ENCODE measurements at places on chromosomes 7 and 10. TPM values are rescaled to one million over a fixed set of nuclear protein-coding genes. Genes with fewer than 3 reads are reported as not detected.
A peak's percentile ranks its signal among the peaks of the same experiment; 100 is the strongest.

Gene IQUB
- 0.06 TPM for total RNA-seq

Gene HHEX
- 3.2 TPM for total RNA-seq

Gene IDE
- 23.4 TPM for total RNA-seq

Gene NOD1
- 5.9 TPM for total RNA-seq

Gene LIPN
- total RNA-seq, result not detected

Gene ANKRD30A
- total RNA-seq, result 0.12 TPM

Gene GDF2
- total RNA-seq, result not detected

Gene ELMO1
- total RNA-seq, result not detected

DNA sequence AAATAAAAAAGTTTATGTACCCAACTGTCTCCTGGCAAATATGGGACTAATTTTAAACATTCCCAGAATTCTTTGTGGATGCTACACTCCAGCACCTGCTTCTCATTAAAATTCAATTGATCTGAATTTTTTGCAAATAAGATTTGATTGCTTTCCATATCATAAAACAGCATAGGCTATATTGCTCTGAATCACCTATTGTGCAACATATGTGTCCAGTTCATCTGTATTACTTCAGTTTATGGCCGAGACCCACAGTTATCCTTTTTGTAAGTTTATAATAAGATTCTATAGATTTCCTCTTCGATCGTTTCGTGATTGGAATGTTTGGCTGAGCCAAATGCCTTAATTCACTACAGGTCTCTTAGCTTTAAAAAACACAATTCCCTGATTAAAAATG lies 351.1 kb downstream of the TFEC start:
- no peak overlapping the region for H3K27ac ChIP-seq
- H3K4me1 ChIP-seq, result peaks cover 24% of the 10 kb centered on the region
- H3K27me3 ChIP-seq, result no peaks in the 10 kb centered on the region
- no peaks in the 10 kb centered on the region for H3K36me3 ChIP-seq
- no peak overlapping the region for H3K4me3 ChIP-seq
- no peak for DNase-seq

- H3K27me3 ChIP-seq, result no peaks in the 10 kb centered on the region
- H3K27ac ChIP-seq, result peak overlapping the region; percentile 90
- peaks cover 50% of the 10 kb centered on the region for H3K4me1 ChIP-seq
- no peak for DNase-seq
- H3K4me3 ChIP-seq, result no peak overlapping the region
These were observed 7.4 kb upstream of the LAMB1 start for GRCh38 chr7:108010377-108010776.

DNA sequence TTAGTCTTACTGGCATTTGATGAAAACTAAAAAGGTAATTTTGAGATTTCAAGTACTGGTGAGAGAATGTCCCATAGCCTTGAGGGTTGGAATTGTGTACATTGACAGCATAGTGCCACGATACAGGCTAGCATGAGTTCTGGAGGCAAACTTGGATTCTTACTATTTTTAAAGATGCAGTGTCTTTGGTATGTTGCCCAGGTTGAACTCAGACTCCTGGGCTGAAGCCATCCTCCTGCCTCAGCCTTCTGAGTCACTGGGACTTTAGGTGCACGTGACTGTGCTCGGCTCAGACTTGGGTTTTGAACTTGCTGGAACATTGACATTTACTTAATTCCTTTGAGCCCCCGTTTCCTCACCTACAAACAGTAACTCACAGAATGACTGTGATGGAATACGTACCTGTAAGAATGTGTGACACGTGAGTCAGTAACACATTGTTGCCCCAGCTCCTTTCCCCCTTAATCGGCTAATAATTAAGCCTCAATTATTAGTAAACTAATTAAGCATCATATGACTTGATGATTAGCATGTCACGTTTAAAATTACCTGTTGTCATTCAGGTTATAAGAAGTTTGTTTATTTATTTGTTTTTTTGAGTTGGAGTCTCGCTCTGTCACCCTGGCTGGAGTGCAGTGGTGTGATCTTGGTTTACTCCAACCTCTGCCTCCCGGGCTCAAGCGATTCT lies 10.6 kb downstream of the DNAJB6 start:
- H3K27ac ChIP-seq, result no peak overlapping the region
- no peaks in the 10 kb centered on the region for H3K27me3 ChIP-seq
- no peak overlapping the region for H3K4me3 ChIP-seq

- H3K4me1 ChIP-seq, result 0 out of 2 replicates have a peak, but pooled peaks cover 1% of the 10 kb centered on the region
- DNase-seq, result no peak
- H3K36me3 ChIP-seq, result peaks cover 21% of the 10 kb centered on the region
- H3K27me3 ChIP-seq, result no peaks in the 10 kb centered on the region
These were observed 9.1 kb downstream of the ZYX start for GRCh38 chr7:143390104-143390772.

- DNase-seq, result peak; percentile 73
- no peaks in the 10 kb centered on the region for H3K36me3 ChIP-seq
- no peaks in the 10 kb centered on the region for H3K27me3 ChIP-seq
- H3K4me1 ChIP-seq, result no peaks in the 10 kb centered on the region
- no peak overlapping the region for H3K4me3 ChIP-seq
These were observed 47.0 kb upstream of the ZNF107 start for GRCh38 chr7:64618785-64619456.

DNA sequence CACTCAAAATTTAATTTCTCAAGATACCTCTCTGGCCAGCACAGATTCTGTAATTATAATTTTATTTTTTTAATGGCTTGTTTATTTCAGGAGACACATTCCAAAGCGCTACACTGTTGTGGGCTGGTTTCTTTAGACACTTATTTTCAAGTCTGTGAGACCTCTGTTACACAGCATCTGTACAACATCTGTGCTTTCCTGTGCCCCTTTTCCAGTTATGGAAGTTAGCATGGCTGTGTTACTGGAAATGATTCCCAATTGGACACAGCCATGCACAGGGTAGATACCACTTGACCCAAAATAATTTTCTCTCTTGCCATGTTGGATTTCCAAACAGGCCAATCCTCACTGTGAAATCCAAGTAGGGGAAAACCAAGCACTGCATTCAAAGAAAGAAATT lies 172.3 kb upstream of the ADCY1 start:
- peaks cover 32% of the 10 kb centered on the region for H3K4me1 ChIP-seq
- H3K27ac ChIP-seq, result peak overlapping the region; percentile 89
- no peak overlapping the region for H3K4me3 ChIP-seq
- H3K36me3 ChIP-seq, result no peaks in the 10 kb centered on the region
- DNase-seq, result no peak

DNA sequence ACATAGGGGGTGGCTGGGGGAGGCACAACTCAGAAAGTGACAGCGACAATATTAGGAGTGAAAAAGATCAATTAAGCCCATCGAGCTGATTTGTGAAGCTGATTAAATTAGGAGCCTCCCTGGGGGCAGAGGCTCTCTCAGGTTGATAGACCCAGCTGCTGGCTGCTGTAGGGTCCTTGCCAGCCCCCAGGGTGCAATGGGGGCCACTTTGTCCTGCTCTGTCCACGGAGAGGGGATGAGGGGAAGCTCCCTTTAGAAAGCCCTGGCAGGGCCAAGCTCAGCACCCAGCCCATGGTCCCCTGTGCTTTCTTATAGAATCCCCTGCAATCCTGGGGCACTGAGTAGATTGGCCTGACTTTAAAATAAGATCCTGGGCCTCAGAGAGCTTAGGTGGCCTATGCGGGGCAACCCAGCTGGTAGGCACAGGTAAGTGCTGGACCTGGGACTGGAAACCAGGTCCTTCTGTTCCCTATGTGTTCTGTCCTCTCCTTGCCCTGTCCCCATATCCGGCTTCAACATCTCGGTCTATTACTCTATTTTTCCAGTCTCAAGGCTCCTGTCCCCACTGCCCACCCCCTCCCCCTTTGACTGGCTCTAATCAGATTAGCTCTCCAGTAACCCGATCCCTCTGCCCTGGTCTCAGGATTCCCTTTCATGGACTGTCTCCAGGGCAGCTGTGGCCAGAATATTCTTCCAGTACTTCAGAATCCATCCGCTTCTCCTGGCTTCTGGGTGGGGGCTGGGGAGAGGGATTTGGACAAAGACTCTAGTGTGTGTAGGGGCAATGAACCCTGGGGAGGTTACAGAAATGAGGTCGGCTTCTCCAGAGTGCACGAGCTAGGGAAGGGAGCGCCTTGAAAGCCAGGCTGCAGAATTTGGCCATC lies 259.6 kb downstream of the RPS24 start:
- no peaks in the 10 kb centered on the region for H3K4me1 ChIP-seq
- no peaks in the 10 kb centered on the region for H3K36me3 ChIP-seq
- DNase-seq, result no peak
- H3K27ac ChIP-seq, result no peak overlapping the region
- H3K4me3 ChIP-seq, result no peak overlapping the region

GRCh38 chr10:123139521-123140163 lies 3.9 kb downstream of the HMX3 start:
- peaks cover 5% of the 10 kb centered on the region for H3K4me1 ChIP-seq
- H3K36me3 ChIP-seq, result no peaks in the 10 kb centered on the region
- H3K27me3 ChIP-seq, result peaks cover 73% of the 10 kb centered on the region
- peak overlapping the region; percentile 66 for H3K4me3 ChIP-seq

DNA sequence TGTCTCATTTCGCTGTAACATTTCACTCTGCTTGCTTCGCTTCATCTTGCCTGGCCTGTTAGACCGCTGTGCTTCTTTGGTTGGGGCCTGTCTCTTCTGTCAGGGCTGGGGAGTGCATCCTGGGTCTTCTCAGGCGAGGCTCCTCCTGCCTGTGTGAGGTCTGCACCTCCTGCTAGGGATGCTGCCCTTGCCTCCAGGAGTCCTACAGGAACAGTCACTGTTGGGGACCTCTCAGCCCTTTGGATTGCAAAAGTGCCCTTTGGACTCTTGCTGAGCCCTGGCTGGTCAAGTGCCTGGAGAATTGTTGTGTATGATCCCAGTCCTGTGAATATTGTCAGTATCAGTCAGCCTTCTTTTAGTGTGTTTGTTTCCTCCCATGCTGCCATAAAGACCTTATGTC lies 84.1 kb downstream of the MDFIC start:
- no peak for DNase-seq
- H3K4me1 ChIP-seq, result peaks cover 32% of the 10 kb centered on the region
- H3K36me3 ChIP-seq, result no peaks in the 10 kb centered on the region
- H3K4me3 ChIP-seq, result no peak overlapping the region

GRCh38 chr7:92716825-92717580 lies 119.4 kb downstream of the CDK6 start:
- H3K4me1 ChIP-seq, result peaks cover 9% of the 10 kb centered on the region
- peak overlapping the region; percentile 64 for H3K4me3 ChIP-seq
- peak overlapping the region; percentile 86 for H3K27ac ChIP-seq
- no peak for DNase-seq

DNA sequence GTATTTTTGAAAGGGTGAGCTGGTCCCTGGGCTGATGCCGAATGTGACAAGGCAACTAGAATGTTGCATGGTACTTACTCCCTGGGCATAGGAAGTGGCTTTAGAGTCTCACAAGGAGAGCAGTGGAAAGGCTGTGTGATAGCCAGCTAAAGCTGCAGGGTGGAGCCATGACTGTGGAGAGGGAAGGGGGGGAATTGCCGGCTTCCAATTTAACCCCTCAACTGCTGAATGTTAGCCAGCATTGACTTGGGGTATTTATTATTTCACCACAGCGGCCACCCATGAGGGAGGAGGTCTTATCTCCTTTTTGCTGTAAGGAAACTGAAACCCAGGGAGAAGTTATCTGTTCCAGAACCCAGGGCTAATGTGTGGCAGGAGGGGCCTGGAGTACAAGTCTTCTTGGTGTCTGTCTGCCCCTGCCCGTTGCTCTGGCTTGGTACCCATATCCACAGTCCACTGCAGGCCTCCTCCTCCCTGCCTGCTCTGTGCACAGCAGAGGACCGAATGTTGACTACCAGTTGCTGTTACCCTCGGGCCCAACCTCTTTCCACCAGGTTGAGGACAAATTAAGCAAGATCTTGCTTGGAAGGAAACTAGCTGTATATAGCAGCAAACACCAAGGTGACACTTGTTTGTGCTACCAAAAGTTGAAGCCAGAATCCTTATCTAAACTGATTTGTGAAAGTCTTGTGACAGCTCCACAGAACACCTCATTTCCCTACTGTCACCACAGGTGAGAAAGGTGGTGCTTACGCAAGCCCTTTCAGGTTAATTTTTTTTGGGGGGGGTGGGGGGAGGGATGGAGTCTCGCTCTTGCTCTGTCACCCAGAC lies 37.6 kb downstream of the WBP1L start:
- H3K4me1 ChIP-seq, result peaks cover 17% of the 10 kb centered on the region
- no peaks in the 10 kb centered on the region for H3K27me3 ChIP-seq
- H3K4me3 ChIP-seq, result no peak overlapping the region
- no peak for DNase-seq

DNA sequence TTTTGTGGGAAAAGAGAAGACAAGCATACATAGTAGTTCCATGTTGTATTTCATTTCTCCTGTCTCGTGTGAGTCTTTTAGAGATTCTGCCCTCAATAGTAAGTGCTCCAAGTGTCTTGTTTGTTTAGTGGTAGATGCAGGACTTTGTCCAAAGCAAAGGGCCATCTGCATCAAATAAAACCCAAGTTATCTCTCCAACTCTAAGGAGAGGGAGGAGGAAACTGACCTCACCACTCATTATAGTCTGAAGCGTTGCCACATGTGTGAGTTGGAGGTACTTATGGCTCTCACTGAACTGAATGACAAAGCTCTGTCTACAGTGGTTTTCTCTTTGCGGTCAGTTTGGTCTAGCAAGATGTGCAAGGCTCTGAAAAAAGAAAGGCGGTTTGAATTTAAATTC lies 272.6 kb downstream of the DOCK4 start:
- no peak overlapping the region for H3K27ac ChIP-seq
- no peaks in the 10 kb centered on the region for H3K36me3 ChIP-seq
- H3K27me3 ChIP-seq, result no peaks in the 10 kb centered on the region
- no peak for DNase-seq
- H3K4me1 ChIP-seq, result peaks cover 21% of the 10 kb centered on the region

DNA sequence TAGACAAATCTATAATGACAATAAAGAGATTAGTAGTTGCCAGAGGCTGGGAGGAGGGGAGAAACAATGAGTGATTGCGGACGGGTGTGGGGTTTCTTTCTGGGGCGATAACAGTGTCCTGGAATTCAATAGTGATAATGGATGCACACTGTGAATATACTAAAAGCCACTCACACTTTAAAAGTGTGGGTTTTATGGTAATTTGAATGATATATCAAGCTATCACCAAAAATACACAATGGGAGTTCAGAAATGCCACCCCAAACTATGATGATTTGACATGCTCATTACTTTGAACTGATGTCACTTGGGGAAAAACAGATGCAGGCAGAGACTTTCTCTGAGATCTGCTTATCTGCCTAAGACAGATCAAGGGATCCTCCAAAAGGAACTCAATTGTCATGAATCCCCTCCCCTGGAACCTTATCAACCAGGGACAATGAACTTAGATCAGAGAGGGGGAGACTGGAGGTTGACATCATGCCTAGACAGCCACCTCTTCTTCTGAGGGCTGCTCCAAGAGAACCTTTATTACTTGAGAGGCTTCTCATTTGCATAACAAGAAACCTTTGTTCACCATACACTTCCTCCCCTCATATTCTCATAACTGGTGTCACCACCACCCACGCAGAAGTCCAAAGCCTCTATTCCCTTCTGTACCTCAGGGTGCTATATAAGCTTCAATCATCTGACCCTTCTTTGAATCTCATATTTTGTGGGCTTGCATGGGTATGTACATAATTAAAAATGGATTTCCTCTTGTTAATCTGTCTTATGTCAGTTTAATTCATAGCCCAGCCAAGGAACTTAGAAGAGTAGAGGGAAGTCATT lies 14.8 kb upstream of the ZC3HAV1 start:
- H3K36me3 ChIP-seq, result no peaks in the 10 kb centered on the region
- no peaks in the 10 kb centered on the region for H3K4me1 ChIP-seq
- no peak overlapping the region for H3K27ac ChIP-seq
- no peaks in the 10 kb centered on the region for H3K27me3 ChIP-seq

GRCh38 chr10:129951970-129952265 lies 12.2 kb downstream of the EBF3 start:
- no peak overlapping the region for H3K4me3 ChIP-seq
- H3K27ac ChIP-seq, result no peak overlapping the region
- no peak for DNase-seq
- H3K36me3 ChIP-seq, result no peaks in the 10 kb centered on the region
